ENCODE measurements at places on chromosomes 4 and X.

GRCh38 chrX:139759637-139760036, 51.7 kb upstream of the MCF2 start:
- peak; percentile 11 for DNase-seq

- DNase-seq = peak; percentile 65
Observed at GRCh38 chr4:48268956-48269860, at the start of gene TEC. TEC (minus strand) TSS chr4:48269838; CDS start chr4:48228614, 41,224 bp downstream.

DNA sequence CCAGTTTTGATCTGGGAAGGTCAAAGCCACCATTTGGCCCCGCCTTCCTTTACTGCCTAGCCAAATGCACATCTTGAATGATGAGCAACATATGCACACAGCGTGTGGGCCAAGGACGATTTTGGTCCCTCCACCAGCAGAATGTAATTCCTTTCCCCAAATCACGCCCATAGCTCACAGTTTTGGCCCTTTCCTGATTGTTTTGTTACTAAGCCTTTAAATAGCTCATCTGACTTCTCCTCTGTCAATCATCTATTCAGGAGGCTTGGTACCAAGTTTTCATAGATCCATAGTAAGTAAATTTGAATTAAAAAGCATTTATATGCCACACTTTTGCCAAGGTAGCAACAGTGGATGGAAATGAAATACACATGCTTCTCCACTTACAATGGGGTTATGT, 123.3 kb downstream of the NFKB1 start:
- DNase-seq = no peak

DNA sequence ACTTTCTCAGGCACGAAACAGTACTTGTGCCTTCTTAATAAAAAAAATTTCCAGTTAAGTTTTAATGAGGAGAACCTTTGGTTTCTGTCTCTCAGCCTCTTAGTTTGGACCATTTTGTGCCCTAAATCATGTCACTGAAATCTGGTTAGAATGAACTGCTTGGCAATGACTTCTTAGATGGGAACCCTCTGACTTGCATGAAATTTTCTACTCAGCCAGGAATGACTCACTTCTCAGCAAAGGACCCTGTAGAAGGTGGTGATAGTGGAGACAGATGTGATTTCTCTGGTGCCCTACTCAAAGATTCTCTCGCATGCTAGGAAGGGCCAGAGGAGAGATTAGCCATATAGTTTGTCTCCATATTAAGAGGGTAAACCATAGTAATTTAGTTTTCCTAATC, 50.5 kb downstream of the RASL11B start:
- peak; percentile 39 for DNase-seq

DNA sequence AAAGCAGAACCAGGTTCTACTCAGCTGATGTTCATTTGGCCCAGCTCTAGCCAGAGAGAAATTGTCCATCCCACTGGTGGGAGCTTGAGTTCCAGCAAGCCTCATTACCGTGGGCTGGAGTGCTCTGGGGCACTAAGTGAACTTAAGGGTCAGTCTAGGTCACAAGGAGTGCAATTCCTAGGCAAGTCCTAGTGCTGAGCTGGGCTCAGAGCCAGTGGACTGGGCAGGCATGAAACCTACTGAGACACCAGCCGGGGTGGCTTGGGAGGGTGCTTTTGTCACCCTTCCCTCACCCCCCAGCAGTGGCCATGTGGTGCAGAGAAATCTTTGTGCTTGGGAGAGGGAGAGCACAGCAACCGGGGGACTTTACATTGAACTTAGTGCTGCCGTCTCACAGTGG, 39.4 kb downstream of the GSX2 start:
- no peak for DNase-seq

DNA sequence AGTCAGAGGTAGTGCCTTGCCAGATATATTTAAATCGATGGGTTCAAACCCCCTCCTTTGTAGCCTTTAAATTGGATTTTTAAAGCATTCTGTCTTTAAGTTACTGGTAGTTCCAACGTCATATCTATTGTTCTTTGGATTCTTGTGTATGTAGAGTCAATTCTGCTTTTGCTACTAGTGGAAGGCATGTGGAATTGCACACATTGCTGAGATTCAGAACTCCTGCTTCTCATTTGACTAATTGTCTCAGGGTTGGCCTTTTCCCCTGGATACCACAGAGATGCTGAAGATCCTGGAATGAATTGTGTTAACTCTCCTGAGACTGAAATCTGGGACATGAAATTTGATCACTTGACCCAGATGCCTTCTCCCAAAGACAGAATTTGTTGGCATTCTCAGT, 328.3 kb upstream of the RPS6KA3 start:
- peak; percentile 3 for DNase-seq

GRCh38 chr4:137806420-137806819, 274.1 kb upstream of the PCDH18 start:
- DNase-seq = no peak

- no peak for DNase-seq
Observed at GRCh38 chrX:40579900-40580536, 752 bp upstream of the ATP6AP2 start.

- DNase-seq = no peak
Observed at GRCh38 chrX:119895843-119896326, at the start of gene AKAP14. AKAP14 (plus strand) TSS chrX:119895893; CDS start chrX:119903224, 7,331 bp downstream.

DNA sequence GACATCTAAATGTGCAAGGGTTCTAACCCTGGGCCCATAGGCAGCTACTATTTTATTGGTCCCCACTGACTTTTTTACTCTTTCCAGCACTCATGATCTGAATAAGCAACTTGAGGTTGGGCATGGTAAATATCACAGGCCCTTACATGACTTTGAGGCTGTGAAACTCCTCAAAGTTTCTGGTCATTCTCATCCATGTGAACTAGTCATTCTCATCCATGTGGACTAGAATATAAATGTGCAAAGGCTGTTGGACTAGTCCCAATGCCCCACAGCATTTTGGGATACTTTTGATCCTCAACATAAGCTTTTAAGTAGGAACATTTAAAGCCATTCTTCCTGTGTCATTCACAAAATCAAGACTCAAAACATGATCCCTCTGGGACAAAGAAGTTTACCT, 290.7 kb upstream of the PPARGC1A start:
- DNase-seq = no peak

- DNase-seq = no peak
Observed at GRCh38 chr4:129328162-129328561, 232.2 kb downstream of the C4orf33 start.

DNA sequence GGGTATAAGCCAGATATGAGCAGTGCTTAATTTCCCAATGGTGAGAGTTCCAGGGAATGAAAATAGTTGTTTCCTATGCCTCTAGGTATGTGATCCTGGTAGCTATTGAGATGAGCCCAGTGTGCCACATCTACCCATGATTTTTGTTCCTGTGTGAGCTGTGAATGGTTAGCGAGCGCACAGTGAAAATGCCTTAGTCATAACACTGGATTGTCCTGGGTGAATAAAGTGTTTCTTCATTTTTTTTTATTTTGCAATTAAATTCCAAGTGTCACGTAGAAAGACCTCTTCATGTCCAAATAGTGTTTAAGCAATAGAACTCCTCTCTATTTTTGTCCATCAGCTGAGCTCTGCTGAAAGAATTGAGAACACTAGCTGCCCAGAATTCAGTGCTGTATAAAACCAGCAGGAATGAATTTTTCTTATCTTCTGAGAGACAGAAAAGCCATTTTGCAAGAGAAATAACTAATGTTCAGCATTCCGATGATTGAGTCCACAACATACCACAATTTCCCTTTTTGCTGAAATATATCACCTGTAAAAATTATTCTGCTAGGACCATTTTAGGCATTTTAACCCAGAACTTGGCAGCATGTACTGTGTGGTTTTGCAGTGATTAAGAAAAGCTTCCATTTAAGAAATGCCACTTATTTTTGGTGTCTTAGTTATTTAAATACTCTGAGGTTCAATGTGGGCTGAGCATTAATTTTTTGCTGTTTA, 5.6 kb downstream of the MAOA start:
- DNase-seq = no peak

- DNase-seq = peak; percentile 26
Observed at GRCh38 chr4:128286474-128287058, 1.0 kb downstream of the PGRMC2 start.

- DNase-seq = no peak
Observed at GRCh38 chrX:2584251-2585157, 83.7 kb upstream of the DHRSX start.
